ENCODE measurements at places on chromosomes 6 and 20.

- DNase-seq, result no peak
Observed at GRCh38 chr20:50373674-50374286, 136.4 kb upstream of the PTPN1 start.

GRCh38 chr6:79789896-79790295, 157.5 kb downstream of the ELOVL4 start:
- DNase-seq, result no peak

GRCh38 chr20:35327074-35327976, 35.1 kb upstream of the FAM83C start:
- peak; percentile 74 for DNase-seq

DNA sequence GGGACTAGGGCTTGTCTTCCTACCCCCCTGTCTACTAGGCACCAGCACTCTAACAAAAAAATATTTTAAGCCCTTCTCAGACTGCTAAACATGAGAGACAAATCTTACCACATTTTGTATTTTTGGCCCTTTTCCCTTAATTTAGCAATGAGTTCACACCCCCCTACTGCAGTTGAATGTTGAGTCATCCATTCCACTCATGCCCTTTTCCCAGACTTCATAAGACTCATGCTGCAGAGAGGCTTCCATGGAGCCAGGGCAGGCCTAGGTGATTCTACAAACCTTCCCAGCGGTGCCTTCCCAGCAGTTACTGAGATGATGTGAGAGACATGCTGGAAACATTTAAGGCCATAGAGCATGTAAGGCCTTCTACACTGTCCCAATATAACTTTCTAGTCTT, 53.9 kb downstream of the PXDC1 start:
- DNase-seq, result no peak

DNA sequence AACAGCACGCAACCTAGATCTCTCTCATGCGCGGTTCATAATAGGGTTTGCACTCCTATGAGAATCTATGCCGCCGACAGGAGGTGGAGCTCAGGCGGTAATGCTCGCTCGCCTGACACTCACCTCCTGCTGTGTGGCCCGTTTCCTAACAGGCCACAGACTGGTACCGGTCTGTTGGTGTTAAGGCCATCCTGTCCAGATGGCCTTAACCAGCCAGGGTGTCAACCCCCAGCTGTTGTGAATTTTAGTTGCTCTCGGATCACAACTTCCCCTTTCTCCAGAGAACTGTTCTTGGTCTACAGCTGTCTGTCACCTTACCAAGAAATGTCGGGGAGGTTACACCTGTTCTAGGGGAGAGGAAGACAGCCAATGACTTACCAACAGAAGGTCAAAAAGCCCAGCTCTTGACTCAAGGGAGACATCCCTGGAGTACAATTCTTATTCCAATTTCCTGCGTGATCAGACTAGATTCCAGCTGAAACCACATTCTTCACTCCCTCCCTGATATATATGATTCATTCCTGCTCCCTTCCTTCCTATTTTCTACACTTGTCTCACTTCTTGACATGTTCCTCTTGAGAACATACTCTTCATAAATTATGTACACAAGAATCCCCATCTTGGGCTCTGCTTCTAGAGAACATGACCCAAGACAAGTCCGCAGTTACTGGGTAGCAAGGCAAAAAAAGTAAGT, 23.1 kb upstream of the DNAAF9 start:
- DNase-seq, result no peak
